ENCODE measurements at places on chromosomes 4 and X.

DNA sequence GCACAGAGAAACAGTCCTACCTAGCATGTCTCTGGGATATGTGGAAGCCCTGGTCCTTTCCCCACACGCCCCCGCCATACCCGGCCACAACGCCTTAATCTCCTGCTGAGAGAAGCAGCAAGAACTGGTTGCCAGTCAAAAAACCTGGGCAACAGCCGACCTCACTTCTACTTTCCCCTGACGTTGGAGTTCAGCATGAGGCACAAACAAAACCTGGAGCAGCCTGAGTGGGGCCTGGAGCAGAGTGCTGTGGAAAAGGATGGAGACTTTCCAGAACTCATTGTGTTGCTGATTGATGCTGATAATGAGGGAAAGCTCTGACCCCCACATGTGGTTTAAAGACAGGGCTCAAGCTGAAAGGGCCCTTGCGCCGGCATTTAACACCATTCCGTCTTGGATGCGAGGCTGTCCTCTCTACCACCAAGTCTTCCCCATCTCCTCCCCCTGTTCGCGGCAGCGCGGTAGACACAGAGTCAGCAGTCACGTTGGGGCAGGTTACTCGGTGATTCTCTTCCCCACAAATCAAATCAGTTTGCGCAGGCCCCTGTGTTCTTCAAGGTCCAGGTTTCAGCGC, 666 bp downstream of the CCDC158 start:
- H3K4me1 ChIP-seq = peaks cover 12% of the 10 kb centered on the region
- H3K4me3 ChIP-seq = peak overlapping the region; percentile 50
- H3K27ac ChIP-seq = no peak overlapping the region
- H3K36me3 ChIP-seq = peaks cover 12% of the 10 kb centered on the region
- peaks cover 12% of the 10 kb centered on the region for H3K27me3 ChIP-seq

GRCh38 chrX:151902813-151903591, 9.7 kb upstream of the MAGEA4 start:
- H3K4me1 ChIP-seq = no peaks in the 10 kb centered on the region
- H3K4me3 ChIP-seq = no peak overlapping the region
- DNase-seq = no peak
- no peak overlapping the region for H3K27ac ChIP-seq

- peaks cover 16% of the 10 kb centered on the region for H3K36me3 ChIP-seq
- peak; percentile 85 for DNase-seq
- no peak overlapping the region for H3K27ac ChIP-seq
- no peak overlapping the region for H3K4me3 ChIP-seq
- H3K4me1 ChIP-seq = peaks cover 2% of the 10 kb centered on the region
Measured at GRCh38 chr4:5979981-5980380, 38.2 kb downstream of the C4orf50 start.

- H3K4me1 ChIP-seq = peaks cover 63% of the 10 kb centered on the region
- peak overlapping the region; percentile 84 for H3K4me3 ChIP-seq
- H3K27ac ChIP-seq = peak overlapping the region; percentile 98
- no peaks in the 10 kb centered on the region for H3K27me3 ChIP-seq
- peak; percentile 61 for DNase-seq
Measured at GRCh38 chr4:128812442-128813235, 3.1 kb downstream of the JADE1 start.

GRCh38 chrX:115449742-115450141, 111.2 kb upstream of the PLS3 start:
- DNase-seq = no peak
- no peak overlapping the region for H3K4me3 ChIP-seq
- no peaks in the 10 kb centered on the region for H3K4me1 ChIP-seq
- H3K27ac ChIP-seq = no peak overlapping the region
- H3K27me3 ChIP-seq = peaks cover 1% of the 10 kb centered on the region

- H3K4me1 ChIP-seq = peaks cover 35% of the 10 kb centered on the region
- no peak overlapping the region for H3K27ac ChIP-seq
- H3K4me3 ChIP-seq = peak overlapping the region; percentile 77
- no peaks in the 10 kb centered on the region for H3K36me3 ChIP-seq
- H3K27me3 ChIP-seq = peaks cover 32% of the 10 kb centered on the region
Measured at GRCh38 chrX:137430301-137430700, 135.6 kb upstream of the ZIC3 start.

DNA sequence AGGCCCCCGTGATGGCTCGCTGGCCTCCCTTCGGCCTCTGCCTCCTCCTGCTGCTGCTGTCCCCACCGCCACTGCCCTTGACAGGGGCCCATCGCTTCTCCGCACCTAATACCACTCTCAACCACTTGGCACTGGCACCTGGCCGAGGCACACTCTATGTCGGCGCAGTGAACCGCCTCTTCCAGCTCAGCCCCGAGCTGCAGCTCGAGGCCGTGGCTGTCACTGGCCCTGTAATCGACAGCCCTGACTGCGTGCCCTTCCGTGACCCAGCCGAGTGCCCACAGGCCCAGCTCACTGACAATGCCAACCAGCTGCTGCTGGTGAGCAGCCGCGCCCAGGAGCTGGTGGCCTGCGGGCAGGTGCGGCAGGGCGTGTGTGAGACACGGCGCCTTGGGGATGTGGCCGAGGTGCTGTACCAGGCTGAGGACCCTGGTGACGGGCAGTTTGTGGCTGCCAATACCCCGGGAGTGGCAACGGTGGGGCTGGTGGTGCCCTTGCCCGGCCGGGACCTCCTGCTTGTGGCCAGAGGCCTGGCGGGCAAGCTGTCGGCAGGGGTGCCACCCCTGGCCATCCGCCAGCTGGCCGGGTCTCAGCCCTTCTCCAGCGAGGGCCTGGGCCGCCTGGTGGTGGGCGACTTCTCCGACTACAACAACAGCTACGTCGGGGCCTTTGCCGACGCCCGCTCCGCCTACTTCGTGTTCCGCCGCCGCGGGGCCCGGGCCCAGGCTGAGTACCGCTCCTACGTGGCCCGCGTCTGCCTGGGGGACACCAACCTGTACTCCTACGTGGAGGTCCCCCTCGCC, 3.0 kb downstream of the PLXNB3 start:
- H3K4me3 ChIP-seq = no peak overlapping the region
- no peak overlapping the region for H3K27ac ChIP-seq
- H3K4me1 ChIP-seq = peaks cover 3% of the 10 kb centered on the region
- no peak for DNase-seq
